ENCODE measurements at places on chromosomes 5 and 9. TPM values are rescaled to one million over a fixed set of nuclear protein-coding genes. Genes with fewer than 3 reads are reported as not detected.

DNA sequence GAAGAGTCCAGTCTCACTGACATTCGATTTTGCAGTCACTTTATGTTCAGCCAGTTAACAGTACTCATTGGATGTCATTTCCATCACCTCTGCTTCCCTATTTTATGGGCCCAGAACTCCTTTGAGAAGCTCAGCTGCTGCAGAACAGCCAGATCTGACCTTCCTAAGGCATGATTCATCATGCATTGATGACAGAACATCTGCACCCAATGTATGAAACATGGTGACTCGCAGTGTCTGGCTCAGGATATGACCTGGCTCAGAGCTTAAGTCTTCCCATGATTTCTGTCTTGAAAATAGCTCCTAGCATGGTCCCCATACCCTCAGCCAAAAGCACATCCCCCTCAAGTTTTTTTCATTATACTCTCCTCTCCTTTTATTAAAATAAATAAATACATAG, 92.6 kb upstream of the TRIM32 start:
- peak overlapping the region; percentile 27 for H3K27ac ChIP-seq
- H3K4me1 ChIP-seq, result peaks cover 9% of the 10 kb centered on the region
- no peaks in the 10 kb centered on the region for H3K27me3 ChIP-seq
- H3K36me3 ChIP-seq, result no peaks in the 10 kb centered on the region
- peak; percentile 50 for DNase-seq
- no peak overlapping the region for H3K4me3 ChIP-seq

The LCN12 gene
- total RNA-seq, result not detected

The TAF11L10 gene
- not detected for total RNA-seq

The ANP32B gene
- 45.7 TPM for total RNA-seq

DNA sequence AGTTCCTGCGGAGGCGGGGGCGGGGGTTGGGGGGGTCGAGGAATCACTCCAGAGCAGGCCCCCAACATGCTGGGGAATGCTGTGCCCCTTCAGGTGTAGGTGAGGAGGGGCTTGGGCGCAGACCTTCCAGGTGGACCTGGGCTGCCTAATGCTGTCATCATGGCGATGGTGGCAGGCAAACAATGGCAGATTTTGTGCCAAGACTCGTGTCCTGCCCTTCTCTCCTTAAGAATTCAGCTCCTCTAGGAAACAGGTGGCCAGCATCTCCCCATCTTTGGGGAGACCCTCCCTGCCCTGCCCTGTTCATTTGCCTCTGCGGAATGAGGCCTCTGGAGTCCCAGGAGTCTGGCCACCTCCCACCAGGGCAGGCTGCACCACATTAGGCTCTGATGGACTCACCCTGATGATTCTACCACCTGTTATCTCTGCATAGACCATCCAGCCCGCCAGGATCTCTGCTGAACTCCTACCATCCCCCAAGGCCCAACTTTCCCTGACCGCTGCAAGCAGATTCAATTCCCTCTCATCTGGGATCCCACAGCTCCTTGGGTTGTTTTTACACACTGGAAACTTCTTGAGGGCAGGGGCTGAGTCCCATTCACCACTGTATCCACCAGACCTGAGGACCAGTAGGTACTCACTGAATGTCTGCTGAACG, 10.9 kb upstream of the SLC25A51 start:
- no peak overlapping the region for H3K27ac ChIP-seq
- no peaks in the 10 kb centered on the region for H3K36me3 ChIP-seq
- H3K4me1 ChIP-seq, result peaks cover 8% of the 10 kb centered on the region
- DNase-seq, result peak; percentile 24
- H3K27me3 ChIP-seq, result no peaks in the 10 kb centered on the region

The SLC25A2 gene
- not detected for total RNA-seq

DNA sequence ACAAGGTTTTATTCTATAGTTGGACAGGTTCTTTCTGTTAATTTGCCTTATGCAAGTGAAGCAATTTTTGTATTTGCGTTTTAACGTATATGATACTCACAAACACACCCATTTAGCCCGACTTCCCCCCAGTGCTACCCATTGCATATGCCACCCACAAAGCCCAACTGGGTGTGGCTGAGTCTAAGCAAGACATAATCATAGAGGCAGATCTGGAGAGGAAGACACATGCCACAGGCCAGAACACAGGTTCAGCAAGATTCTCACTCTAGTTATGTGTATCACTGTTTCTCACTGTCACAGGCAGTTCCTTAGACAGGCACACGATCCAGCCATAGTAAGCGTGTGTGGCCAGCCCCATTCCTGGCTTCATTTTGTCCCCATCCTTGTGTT, 29.0 kb upstream of the PUM3 start:
- no peaks in the 10 kb centered on the region for H3K36me3 ChIP-seq
- H3K27ac ChIP-seq, result no peak overlapping the region
- H3K27me3 ChIP-seq, result 0 out of 2 replicates have a peak, but pooled peaks cover 8% of the 10 kb centered on the region
- no peaks in the 10 kb centered on the region for H3K4me1 ChIP-seq
- no peak for DNase-seq
- no peak overlapping the region for H3K4me3 ChIP-seq

DNA sequence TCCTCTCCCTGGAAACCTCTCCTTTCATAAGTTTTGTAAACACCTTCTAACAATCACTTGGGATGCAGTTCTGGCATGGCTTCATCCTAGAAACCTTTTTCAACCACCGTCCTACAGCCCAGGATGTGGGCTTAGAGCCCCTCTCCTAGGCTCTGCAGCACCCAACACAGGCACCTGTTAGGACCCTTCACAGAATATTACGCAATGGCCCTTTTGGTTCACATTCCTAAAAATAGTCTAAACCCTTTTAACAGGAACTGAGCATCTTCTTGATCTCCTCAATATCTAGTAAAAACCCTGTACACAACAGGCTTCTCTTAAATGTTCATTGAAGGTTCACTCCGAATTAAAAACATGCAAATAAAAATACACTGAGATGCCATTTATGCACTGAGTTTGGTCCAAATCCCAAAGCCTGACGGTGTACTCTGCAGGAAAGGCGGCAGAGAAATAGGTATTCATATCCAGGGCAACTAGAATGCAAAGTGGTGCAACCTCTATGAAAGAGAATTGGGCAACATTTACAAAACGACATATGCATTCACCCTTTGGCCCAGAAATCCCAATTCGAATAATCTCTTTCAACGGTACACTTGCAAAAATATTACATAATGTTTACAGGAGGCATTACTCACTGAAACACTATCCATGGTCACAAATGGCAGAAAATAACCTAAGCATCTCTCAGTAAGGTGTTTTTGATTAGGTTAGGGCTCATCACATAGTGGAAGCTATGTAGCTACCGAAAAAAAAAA, 169.3 kb downstream of the SEMA5A start:
- no peaks in the 10 kb centered on the region for H3K27me3 ChIP-seq
- no peaks in the 10 kb centered on the region for H3K4me1 ChIP-seq
- H3K27ac ChIP-seq, result no peak overlapping the region
- no peak overlapping the region for H3K4me3 ChIP-seq
- no peak for DNase-seq

GRCh38 chr9:95854386-95855020, 21.0 kb upstream of the ERCC6L2 start:
- H3K27me3 ChIP-seq, result no peaks in the 10 kb centered on the region
- H3K36me3 ChIP-seq, result no peaks in the 10 kb centered on the region
- H3K4me3 ChIP-seq, result no peak overlapping the region
- DNase-seq, result no peak
- peaks cover 38% of the 10 kb centered on the region for H3K4me1 ChIP-seq
- H3K27ac ChIP-seq, result no peak overlapping the region

- H3K4me3 ChIP-seq, result no peak overlapping the region
- H3K36me3 ChIP-seq, result no peaks in the 10 kb centered on the region
- DNase-seq, result no peak
- no peaks in the 10 kb centered on the region for H3K4me1 ChIP-seq
- H3K27ac ChIP-seq, result no peak overlapping the region
- H3K27me3 ChIP-seq, result no peaks in the 10 kb centered on the region
Observed at GRCh38 chr5:124461157-124461556, 285.3 kb downstream of the ZNF608 start.

DNA sequence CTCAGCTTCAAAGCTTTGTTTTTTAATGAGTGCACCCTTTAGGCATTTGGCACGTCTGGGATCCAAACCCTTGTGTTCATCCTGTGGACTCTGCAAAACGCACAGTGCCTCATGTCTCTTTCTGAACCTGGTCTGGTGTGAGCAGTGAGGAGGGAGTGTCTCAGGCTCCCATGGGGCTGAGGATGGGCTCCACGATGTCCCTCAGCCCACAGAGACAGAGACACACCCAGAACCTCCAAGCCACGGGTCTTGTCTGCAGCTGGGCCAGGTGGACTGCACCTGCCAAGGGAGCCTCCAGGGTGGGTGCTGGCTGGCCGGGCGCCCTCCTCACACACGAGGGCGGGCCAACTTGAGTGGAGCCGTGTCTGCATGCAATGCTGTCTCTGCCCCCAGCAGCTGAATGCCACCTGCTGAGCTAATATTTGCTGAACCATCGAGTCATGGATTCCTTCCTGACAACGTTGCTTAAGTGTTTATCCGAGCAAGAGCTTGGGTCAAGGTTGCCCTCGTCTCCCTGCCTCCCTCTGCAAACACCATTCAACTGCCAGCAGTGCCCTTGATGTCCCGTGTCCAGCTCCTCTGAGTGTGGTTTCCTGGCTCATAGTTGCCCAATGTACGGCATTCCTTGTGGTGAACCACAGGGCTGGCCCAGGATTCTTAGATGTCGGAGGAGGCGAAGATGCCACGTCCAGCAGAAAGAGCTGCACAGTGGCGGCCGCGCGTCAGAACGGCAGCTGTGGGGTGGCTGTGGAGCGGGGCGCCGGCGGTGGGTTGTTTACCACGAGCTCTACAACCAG, 31.4 kb upstream of the LPCAT1 start:
- H3K4me3 ChIP-seq, result no peak overlapping the region
- no peak overlapping the region for H3K27ac ChIP-seq
- peak; percentile 74 for DNase-seq
- no peaks in the 10 kb centered on the region for H3K36me3 ChIP-seq
- H3K4me1 ChIP-seq, result peaks cover 18% of the 10 kb centered on the region

DNA sequence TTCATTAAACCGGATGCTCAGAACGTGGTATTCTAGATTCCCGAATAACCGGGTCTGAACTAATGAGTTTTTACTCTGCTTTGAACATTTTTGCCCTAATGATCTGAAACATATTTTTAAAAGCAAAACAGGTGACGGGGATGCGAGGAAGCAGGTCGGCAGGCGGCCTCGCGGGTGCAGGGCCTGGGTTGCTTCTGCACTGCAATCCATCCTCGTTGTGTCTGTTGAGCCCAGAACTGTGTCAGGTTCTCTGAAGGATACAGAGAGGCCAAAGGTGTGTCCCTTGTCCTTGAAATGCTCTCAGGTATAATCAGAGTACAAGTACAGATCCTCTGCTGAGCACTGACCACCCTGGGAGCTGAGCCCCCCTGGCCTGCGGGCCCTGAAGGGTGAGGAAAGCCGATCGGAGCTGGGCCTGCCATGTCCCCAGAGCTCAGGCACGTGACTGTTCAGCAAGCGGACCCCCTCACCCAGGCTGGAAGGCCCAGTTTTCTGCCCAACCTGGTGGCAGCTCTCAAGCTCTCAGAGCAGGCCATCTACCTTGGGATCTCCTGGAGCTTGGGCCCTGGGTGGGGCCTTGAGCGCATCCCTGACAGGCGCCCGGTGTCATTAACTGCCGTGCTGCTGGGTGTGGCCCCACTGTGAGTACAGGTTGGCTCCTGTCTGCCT, 151.8 kb downstream of the OLFM1 start:
- no peaks in the 10 kb centered on the region for H3K4me1 ChIP-seq
- H3K27ac ChIP-seq, result no peak overlapping the region
- no peak overlapping the region for H3K4me3 ChIP-seq
- no peak for DNase-seq
- no peaks in the 10 kb centered on the region for H3K36me3 ChIP-seq
- peaks cover 31% of the 10 kb centered on the region for H3K27me3 ChIP-seq

The SLC6A19 gene
- total RNA-seq, result not detected

DNA sequence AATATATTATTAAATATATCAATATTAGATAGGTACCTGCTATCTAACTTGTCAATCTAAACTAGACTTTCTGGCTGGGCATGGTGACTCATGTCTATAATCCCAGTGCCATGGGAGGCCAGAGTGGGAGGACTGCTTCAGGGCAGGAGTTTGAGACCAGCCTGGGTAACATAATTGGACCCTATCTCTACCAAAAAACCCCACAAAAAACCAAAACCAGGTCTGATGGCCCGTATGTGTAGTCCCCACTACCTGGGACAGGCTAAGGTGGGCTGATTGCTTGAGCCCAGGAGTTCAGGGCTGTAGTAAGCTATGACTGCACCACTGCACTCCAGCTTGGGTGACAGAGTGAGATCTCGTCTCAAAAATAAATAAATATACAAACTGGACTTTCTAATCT, 55.0 kb downstream of the PJA2 start:
- peaks cover 31% of the 10 kb centered on the region for H3K36me3 ChIP-seq
- H3K27me3 ChIP-seq, result no peaks in the 10 kb centered on the region
- DNase-seq, result no peak
- H3K27ac ChIP-seq, result no peak overlapping the region

DNA sequence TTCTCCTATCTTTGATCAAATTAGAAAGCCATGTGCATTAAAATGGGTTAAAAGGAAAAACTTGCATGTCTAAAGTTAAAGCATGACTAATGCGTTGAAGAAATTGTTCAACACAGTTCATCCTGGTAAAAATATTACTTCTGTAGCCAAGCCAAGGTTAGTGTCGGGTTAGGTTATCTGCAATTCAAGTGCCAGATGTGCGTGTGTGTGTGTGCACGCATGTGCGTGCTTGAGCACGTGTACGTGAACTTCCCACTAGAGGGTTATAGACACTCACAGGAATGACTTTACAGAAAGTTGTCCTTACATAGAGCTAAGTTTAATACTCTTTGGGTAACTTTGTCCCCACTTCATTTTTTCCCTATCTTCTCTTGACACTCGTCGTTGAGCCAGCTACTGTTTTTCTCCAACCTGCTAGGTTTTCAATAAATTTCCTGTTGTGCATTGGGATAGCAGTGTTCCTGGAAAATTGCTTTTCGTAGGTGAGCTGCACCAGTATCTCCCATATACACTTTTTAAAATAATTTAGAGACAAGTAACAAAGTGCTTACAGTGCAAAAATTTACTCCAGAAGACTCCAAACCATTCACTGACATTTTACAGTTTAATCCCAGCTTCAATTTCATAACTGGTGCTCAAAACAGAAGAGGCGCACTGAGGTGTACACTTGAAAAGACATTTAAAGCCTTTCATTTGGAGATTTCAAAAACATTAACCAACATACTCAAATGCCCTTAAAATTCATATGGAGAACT, 353.8 kb downstream of the NFIB start:
- DNase-seq, result no peak
- H3K27ac ChIP-seq, result no peak overlapping the region
- no peak overlapping the region for H3K4me3 ChIP-seq
- no peaks in the 10 kb centered on the region for H3K36me3 ChIP-seq
- H3K27me3 ChIP-seq, result no peaks in the 10 kb centered on the region
